ENCODE measurements at places on chromosomes 3 and 15. TPM values are rescaled to one million over a fixed set of nuclear protein-coding genes. Genes with fewer than 3 reads are reported as not detected.

GRCh38 chr3:47475570-47476329, at the start of gene SCAP:
Gene SCAP (minus strand): TSS chr3:47475941. CDS start chr3:47442993, 32,948 bp downstream.
- H3K36me3 ChIP-seq, result no peaks in the 10 kb centered on the region
- no peaks in the 10 kb centered on the region for H3K27me3 ChIP-seq
- DNase-seq, result peak; percentile 98
- peak within 1 kb of the TSS; percentile 90 for H3K4me3 ChIP-seq
- H3K27ac ChIP-seq, result peak within 1 kb of the TSS; percentile 1

DNA sequence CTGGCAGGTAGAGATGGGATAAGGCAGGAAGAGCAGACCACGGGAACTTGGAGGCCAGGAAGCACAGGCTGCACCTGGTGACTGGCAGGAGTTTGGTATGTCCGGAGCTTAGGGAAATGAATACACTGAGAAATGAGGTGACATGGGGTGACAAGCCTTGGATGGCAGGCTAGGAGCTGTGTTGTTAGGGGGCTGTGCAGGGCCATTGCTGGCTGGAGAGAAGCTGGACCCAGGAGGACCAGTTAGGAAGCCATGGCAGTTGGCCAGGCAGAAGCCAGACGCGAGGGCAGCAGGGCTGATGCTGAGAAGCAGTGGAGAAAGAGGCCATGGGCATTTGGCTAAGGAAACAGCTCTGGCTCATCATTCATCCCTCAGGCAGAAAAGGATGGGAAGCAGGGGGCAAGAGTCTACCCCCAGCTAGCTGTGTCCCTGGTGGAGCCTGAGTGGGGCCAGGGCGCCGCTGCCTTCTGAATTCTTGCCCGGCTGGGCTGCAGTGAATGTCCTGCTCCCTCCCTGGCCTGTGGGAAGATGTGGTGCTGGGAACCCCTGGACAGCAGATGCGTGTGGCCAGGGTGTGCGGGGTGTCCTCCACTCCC, 255.8 kb downstream of the FAM43A start:
- no peaks in the 10 kb centered on the region for H3K36me3 ChIP-seq
- no peak for DNase-seq
- no peak overlapping the region for H3K4me3 ChIP-seq
- H3K27me3 ChIP-seq, result no peaks in the 10 kb centered on the region
- no peaks in the 10 kb centered on the region for H3K4me1 ChIP-seq
- H3K27ac ChIP-seq, result no peak overlapping the region

- no peak overlapping the region for H3K4me3 ChIP-seq
- H3K36me3 ChIP-seq, result peaks cover 7% of the 10 kb centered on the region
- H3K27me3 ChIP-seq, result no peaks in the 10 kb centered on the region
- H3K4me1 ChIP-seq, result peaks cover 36% of the 10 kb centered on the region
Observed at GRCh38 chr15:95733931-95734330, 596.6 kb upstream of the NR2F2 start.

- H3K27me3 ChIP-seq, result peaks cover 3% of the 10 kb centered on the region
- peak overlapping the region; percentile 51 for H3K4me3 ChIP-seq
- no peak overlapping the region for H3K27ac ChIP-seq
- no peak for DNase-seq
- peaks cover 16% of the 10 kb centered on the region for H3K4me1 ChIP-seq
Observed at GRCh38 chr15:77029166-77030047, 34.5 kb downstream of the PSTPIP1 start.

GRCh38 chr3:61725851-61726333, 164.5 kb downstream of the PTPRG start:
- no peaks in the 10 kb centered on the region for H3K27me3 ChIP-seq
- DNase-seq, result no peak
- no peaks in the 10 kb centered on the region for H3K36me3 ChIP-seq
- H3K4me3 ChIP-seq, result peak overlapping the region; percentile 65
- H3K4me1 ChIP-seq, result peaks cover 37% of the 10 kb centered on the region

- no peaks in the 10 kb centered on the region for H3K36me3 ChIP-seq
- H3K4me3 ChIP-seq, result no peak overlapping the region
- no peak for DNase-seq
- H3K27ac ChIP-seq, result no peak overlapping the region
- H3K4me1 ChIP-seq, result no peaks in the 10 kb centered on the region
Observed at GRCh38 chr3:134721214-134721613, 70.4 kb upstream of the KY start.

GRCh38 chr15:65580287-65580686, 30.6 kb downstream of the INTS14 start:
- H3K27ac ChIP-seq, result peak overlapping the region; percentile 4
- no peaks in the 10 kb centered on the region for H3K27me3 ChIP-seq
- peaks cover 11% of the 10 kb centered on the region for H3K36me3 ChIP-seq
- DNase-seq, result no peak
- peaks cover 48% of the 10 kb centered on the region for H3K4me1 ChIP-seq
- H3K4me3 ChIP-seq, result peak overlapping the region; percentile 11

DNA sequence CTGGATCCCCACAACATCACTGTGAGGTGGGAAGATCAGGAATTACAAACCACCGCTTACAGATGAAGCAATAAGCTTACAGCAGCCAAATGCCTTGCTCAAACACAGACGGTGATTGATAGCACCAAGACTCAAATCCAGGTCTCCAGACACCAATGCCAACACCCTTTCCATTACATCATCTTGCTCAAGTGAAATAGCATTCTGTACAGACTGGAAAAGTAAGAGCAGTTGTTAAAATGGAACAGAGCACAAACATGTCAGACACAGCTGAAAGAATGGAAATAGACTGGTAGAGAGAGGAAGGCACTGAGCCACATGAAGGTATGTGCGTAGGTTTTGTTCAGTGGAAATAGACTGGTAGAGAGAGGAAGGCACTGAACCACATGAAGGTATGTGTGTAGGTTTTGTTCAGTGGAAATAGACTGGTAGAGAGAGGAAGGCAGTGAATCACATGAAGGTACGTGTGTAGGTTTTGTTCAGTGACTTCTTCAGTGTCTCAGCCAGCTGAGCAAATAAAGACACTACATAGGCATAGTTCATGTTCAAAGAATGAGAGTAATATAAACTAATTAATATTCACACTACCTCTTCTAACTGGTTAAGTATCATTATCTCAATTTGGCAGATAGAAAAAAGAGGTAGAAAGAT, 15.6 kb downstream of the CLDN1 start:
- no peaks in the 10 kb centered on the region for H3K36me3 ChIP-seq
- no peaks in the 10 kb centered on the region for H3K4me1 ChIP-seq
- H3K4me3 ChIP-seq, result no peak overlapping the region

GRCh38 chr3:132721479-132722164, 587 bp downstream of the NPHP3 start:
- H3K27ac ChIP-seq, result peak overlapping the region; percentile 96
- peak overlapping the region; percentile 96 for H3K4me3 ChIP-seq
- no peaks in the 10 kb centered on the region for H3K27me3 ChIP-seq

Gene FXR1
- total RNA-seq, result 206 TPM

Measured in neural crest cell (in vitro differentiated cells).